ENCODE measurements at places on chromosomes 3 and 15.

DNA sequence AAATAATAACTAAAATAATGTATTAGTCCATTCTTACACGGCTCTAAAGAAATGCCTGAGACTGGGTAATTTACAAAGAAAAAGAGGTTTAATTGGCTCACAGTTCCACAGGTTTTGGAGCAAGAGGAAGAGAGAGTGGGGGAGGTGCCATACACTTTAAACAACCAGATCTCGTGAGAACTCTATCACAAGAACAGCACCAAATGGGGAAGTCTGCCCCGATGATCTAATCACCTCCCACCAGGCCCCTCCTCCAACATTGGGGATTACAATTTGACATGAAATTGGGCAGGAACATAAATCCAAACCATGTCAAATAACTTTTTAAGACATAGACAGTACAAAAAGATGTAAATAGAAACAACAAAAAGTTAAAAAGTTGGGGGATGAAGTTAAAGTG lies 63.2 kb downstream of the ILDR1 start:
- DNase-seq = no peak

GRCh38 chr3:154728285-154728684 lies 298.3 kb upstream of the GPR149 start:
- no peak for DNase-seq

- no peak for DNase-seq
Measured at GRCh38 chr3:155049959-155050358, 30.2 kb upstream of the MME start.

DNA sequence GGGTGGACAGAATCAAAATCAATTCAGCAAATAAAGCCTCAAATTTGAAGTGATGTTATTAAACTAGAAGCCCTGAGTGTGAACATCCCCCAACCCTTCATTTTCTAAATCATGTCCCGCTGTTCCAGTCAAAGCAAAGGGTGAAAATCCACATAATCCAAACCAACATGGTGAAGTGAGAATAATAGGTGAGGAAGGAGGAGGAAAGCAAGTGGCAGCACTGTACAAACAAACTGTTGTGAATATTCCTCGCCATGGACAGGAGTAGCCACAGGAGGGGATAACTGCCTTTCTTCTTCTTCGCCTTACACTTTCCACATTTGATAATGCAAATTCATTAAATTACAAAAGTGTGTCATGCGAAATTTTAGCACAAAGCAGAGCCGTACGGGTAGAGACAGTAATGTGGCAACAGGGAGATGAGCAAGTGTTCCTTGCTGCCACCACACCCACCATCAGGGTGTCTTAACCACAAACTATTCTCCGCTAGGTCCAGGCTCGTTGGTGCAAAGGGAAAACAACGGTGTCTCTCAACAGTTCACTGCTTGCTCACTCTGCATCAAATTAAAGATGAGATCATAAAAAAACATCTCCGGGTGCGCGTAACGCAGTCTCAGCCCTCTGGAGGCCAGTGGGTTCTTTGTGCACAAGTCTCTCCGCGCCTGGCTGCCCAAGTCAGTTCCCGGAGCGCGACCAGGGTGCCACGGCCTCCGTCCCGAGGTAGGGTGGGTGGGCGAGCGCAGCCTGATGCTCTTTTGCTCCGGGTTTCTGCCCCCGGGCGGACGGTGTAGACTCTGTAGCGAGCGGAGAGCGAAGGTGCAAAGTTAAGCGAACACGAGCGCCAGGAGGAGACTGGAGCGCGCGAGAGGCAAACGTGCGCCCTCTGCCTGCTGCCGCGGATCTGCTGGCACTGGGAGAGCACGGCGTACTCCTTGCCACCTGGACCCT lies 6.7 kb downstream of the EPHA3 start:
- no peak for DNase-seq

DNA sequence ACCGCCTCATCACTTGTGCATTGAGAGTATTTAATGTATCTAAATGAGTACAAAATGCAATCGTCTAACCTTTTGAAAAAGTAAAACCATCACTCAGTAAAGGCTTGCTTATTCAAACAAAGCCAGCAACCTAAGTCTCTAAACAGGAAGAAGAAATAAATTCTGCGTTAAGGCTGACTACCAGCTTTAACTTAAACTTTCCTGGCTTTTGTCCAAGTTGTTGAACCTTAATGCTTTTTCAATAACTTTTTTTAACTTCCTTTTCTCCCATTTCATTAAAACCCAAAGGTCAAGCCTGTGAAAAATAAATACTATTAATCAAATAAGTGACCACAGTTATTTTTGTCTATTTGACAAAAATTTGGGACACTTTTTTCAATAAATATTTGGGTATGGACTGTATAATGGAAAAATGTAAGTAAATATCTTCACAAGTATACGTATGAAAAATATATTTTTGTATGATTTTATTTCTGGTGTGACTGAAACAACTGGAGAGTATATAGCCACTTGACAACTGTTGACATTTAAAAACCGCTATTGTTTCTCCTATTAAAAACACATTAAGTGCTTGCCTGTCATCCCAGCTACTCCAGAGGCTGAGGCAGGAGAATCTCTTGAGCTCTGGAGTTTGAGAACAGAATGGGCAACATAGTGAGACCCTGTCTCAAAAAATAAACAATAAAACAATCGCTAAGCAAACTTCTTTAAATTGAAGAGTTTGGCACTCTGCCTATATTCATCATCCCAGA lies 2.9 kb downstream of the KLHL24 start:
- no peak for DNase-seq

- DNase-seq = no peak
Measured at GRCh38 chr15:50813865-50814264, 48.4 kb upstream of the SPPL2A start.

GRCh38 chr3:183529717-183530116 lies 25.8 kb downstream of the KLHL6 start:
- no peak for DNase-seq

- no peak for DNase-seq
Measured at GRCh38 chr3:49700453-49701128, 11.2 kb downstream of the RNF123 start.

- DNase-seq = no peak
Measured at GRCh38 chr3:72163809-72164634, 379.1 kb upstream of the PROK2 start.

GRCh38 chr3:119352034-119352609 lies 57.9 kb downstream of the ARHGAP31 start:
- no peak for DNase-seq

DNA sequence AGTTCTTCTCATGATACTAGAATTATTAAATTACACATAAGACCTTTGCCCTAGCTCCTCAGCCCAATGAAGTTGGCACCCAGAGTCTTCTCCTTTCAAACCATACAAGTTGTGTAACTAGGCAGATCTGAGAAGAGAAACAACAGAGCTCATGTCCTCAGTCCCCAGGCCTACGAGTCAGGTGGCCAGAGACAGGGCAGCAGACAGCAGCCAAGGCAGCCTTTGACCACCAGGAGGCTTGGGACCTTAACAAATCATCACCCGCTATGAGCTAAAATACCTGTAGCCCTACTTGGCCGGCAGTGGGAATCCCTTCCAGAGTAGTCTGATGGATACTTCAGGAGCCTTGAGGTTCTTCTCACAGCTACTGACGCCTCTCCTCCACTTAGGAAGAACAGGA lies 18.3 kb downstream of the STIMATE start:
- no peak for DNase-seq

DNA sequence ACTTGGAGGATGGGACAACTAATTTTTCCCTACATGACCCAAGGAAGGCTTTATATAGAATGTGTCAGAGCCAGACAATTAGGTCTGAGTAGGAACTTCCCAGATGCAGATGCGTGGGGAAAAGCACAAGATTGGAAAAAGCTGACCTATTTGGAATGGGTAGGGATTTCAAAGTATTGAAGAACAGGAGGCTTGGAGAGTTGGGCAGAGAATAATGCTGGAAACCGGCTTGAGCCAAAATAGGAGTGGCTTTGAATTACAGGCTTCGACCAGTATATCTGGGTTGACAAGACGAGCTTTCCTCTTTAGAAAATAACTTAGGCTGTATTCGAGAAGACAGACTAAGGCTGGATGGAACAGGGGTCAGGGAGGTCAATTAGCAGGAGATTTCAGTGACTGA lies 181.1 kb downstream of the GBE1 start:
- no peak for DNase-seq

GRCh38 chr3:25661694-25662437 lies 2.8 kb downstream of the TOP2B start:
- DNase-seq = no peak

DNA sequence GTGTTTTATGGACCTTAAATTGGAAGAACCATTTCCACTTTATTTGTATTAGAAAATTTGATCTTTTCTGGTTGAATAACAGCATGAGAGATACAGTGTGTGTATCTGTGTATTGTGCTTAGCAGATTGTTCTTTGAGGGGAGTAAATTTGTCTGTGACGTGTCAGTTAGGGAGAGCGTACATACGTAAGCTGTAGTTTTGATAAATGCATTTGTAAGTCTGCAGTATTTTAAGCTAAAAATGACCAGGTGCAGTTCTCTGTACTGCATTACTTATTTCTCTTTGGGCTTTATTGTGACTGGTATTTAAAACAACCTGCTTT lies 264.8 kb downstream of the ROBO2 start:
- DNase-seq = no peak

GRCh38 chr15:91936182-91936775 lies 82.8 kb downstream of the SLCO3A1 start:
- DNase-seq = no peak

- DNase-seq = no peak
Measured at GRCh38 chr3:53744351-53744750, 101.9 kb downstream of the CHDH start.

DNA sequence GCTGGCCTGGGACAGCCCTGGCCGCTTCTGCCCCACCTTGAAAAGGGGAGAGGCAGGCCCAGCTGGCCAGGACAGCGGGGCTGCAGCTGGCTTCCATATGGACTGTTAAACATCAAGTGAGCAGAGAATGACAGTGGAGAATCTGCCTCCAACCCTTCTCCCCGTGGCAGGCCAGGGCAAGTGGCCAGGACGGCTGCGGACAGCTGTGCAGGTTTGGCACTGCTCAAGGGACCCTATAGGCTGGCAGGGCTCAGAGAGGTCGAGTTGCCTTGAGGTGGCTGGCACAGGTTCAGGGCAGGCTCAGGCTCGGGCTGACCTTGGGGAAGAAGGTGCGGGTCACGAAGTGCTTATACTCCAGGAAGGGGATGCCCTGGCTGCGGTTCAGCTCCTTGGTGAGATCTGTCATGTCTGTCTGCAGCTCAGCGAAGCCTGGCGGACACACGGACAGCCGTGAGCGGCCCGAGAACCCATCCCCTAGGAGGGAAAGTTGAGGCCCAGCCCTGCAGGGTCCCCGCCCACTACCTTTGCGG lies 24.3 kb downstream of the H1-8 start:
- DNase-seq = no peak

DNA sequence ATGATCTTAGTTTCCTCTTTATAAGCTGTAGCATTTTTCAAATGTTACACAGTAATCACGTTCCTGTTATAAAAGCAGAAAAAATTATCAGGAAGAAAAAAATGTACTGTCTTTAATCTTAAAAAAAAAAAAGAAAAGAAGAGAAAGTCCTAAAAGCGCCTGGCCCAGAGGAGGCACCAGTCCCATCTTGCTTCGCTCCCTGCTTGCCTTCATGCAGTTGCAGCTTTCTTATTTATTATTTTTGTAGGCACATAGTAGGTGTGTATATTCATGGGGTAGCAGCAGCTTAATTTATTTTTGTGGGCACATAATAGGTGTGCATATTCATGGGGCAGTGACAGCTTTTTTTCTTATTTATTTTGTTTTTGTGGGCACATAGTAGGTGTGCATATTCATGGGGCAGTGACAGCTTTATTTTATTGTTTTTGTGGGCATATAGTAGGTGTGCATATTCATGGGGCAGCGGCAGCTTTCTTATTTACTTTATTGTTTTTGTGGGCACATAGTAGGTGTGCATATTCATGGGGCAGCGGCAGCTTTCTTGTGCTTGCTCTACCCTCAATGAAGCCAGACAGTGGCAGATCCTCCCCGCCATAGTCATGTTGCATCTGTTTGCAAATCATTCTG lies 5.5 kb upstream of the EHD4 start:
- DNase-seq = no peak

- DNase-seq = no peak
Measured at GRCh38 chr3:172622156-172622555, 88.7 kb downstream of the NCEH1 start.

DNA sequence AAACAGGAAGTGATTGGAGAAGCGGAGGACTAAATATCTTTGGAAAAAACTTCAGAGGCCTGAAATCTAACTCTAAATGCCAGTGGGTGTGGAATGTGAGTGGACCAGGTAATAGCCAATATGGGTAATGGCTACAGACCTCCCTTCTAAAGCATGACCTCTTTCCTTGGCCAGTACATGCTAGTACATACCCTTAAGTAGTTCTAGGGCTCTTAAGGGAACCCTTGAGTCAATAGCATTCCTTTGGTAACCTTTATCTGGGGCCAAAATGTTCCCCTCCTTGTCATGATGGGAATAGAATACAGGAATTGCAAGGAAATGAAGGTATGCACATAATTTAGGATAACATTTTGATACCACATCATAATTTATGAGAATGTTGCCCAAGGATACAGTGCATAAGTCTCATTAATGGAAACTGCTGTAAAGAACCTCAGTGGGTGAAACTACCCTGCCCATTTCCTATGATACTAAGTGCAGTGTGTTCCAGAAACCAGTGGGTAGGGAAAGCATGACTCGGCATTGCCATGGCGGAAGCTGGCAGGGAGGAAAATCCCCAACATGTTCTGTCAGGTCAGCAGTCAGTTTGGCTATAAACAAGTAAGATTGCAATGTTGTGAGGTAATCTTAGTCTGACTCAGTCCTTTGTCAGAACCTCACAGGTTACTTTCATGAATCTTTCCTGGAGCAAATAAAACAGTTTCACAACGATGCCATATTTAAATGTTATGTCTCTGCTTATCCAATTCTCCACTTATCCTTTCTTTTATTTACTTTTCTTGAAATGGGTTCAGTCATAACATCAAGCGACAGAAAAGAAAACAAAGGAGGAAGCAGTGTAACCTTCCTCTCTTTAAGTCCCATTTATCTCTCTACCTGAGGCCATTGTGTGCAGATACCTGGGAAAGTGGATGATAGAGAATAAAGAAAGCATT lies 23.5 kb upstream of the RAP2B start:
- no peak for DNase-seq

DNA sequence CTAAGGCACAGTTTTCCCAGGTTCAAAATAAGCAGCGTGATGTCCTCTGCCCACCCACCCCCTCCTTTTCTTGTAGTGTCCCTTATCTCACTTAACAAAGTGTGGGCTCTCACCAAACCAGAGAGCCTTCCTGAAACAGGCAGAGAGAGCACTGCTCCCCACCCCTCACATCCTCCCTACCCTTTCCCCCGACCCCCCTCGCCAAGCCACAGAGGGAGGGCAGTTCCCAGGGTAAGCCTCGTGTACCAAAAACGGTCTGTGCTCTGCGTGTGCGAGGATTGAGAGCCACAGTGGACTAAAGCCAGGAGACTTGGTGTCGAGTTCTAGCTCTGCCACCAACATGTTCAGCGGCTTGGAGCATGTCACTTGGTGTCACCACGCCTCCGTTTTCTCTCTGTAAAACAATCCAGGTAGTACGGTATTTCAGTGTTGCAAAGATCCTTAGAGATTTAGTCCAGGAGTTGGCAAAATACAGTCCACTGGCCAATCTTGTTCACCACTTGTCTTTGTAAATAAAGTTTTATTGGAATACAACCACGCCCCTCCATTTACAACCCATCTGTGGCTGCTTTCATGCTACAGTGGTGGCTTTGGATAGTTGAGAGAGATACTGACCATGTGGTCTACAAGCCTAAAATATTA lies 249.9 kb downstream of the OPA1 start:
- DNase-seq = no peak

GRCh38 chr15:31485911-31486461 lies 159.4 kb downstream of the KLF13 start:
- DNase-seq = no peak
